ENCODE measurements at places on chromosomes 2 and 18. TPM values are rescaled to one million over a fixed set of nuclear protein-coding genes. Genes with fewer than 3 reads are reported as not detected.

The CCDC85A gene
- 8.4 TPM for total RNA-seq

The VAMP5 gene
- 20.0 TPM for total RNA-seq

The MATN3 gene
- total RNA-seq: 4.1 TPM

The TM4SF20 gene
- total RNA-seq: 2.4 TPM

The PIEZO2 gene
- total RNA-seq: 37.3 TPM

The CLEC4F gene
- not detected for total RNA-seq

The APLF gene
- 13.5 TPM for total RNA-seq

The NTSR2 gene
- not detected for total RNA-seq

The SLC14A1 gene
- total RNA-seq: 15.2 TPM

The LHCGR gene
- 2.6 TPM for total RNA-seq

The SGPP2 gene
- 1.2 TPM for total RNA-seq

The VSNL1 gene
- 7.7 TPM for total RNA-seq

The NXPH2 gene
- total RNA-seq: not detected

The IL1F10 gene
- total RNA-seq: 0.72 TPM

The HOXD10 gene
- total RNA-seq: 14.4 TPM

The ALLC gene
- total RNA-seq: 0.48 TPM

The GRHL1 gene
- total RNA-seq: 13.2 TPM

The PRSS56 gene
- not detected for total RNA-seq

The QPCT gene
- total RNA-seq: 37.6 TPM

The TNFRSF11A gene
- 8.7 TPM for total RNA-seq

The CTLA4 gene
- total RNA-seq: not detected

The KIAA2012 gene
- total RNA-seq: 1.7 TPM

The RPL37A gene
- total RNA-seq: 1,151 TPM

The SEPTIN10 gene
- 121 TPM for total RNA-seq

The CHCHD5 gene
- 5.5 TPM for total RNA-seq

The UCN gene
- 1.4 TPM for total RNA-seq

The OSR1 gene
- total RNA-seq: 8.9 TPM

The MGAT4A gene
- 16.4 TPM for total RNA-seq

The BCL2 gene
- total RNA-seq: 27.9 TPM

The HOXD13 gene
- 4.8 TPM for total RNA-seq

The DSG1 gene
- total RNA-seq: 26.5 TPM

The SUCLG1 gene
- total RNA-seq: 63.8 TPM

The TTN gene
- 14.0 TPM for total RNA-seq

Measured in umbilical cord (tissue), 2 donors.